ENCODE measurements at places on chromosomes 16 and 17.

DNA sequence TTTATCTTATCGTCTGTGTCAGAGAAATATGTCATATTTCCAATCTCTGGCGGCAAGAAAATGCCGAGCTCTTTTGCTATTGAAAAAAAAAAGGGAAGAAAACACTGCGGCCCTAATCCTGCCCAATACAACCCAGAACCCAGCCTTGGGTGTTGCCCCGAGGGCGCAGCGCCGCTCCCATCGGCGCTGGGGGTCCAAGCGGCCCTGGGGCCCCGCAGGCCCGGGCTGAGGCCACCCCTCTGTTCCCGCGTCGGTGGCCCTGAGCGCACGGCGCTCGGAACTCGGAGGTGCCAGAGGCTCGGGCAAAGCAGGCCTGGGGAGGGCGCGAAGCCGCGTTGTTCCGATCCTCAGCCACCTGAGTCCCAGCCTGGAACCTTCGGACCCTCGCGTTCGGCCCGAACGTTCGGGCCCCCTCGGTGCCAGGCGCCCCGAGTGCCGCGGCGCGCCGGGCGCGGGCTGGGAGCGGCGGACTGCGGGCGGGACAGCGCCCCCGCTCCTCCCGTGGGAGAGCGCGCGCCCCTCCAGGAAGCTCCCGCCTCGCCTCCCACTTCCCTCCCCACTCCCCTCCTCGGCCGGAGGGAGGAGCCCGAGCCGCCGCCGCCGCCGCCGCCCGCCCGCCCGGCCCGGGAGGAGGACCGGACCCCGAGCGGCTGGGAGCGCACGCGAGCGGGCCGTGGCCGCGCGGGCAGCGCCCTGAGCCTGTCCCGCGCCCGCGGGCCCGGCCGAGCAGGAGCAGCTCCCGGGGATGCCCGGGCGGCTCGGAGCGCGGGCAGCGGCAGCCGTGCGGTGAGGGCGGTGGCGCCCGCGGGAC lies at the start of gene CPNE2:
Gene CPNE2 (plus strand): TSS at position 609 of the 811 bp plus-strand sequence. CDS start 18,160 bp downstream, outside the sequence.
- no peak for DNase-seq

GRCh38 chr17:38926293-38927070 lies 1.1 kb downstream of the LASP1NB start:
- no peak for DNase-seq

GRCh38 chr17:5446786-5447185 lies 7.8 kb upstream of the C1QBP start:
- no peak for DNase-seq

DNA sequence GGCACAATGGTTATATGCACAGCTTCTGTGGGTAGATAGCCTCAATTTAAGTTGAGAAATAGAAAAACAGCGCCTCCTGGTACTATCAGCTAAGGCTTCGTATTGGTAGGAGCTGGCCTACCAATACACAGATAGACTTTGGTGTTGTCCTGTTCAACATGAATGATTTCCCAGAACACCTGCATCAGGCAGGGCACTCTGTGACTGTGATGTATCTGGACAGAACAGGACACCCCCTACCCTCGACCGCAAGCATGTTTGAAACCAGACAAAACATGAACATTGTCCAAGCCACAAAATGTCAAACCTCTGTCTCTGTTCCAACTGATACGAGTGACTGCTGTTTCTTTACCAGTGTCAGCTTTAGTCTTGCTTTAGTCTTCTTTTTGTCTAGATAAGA lies 144.9 kb downstream of the HAPSTR1 start:
- no peak for DNase-seq

DNA sequence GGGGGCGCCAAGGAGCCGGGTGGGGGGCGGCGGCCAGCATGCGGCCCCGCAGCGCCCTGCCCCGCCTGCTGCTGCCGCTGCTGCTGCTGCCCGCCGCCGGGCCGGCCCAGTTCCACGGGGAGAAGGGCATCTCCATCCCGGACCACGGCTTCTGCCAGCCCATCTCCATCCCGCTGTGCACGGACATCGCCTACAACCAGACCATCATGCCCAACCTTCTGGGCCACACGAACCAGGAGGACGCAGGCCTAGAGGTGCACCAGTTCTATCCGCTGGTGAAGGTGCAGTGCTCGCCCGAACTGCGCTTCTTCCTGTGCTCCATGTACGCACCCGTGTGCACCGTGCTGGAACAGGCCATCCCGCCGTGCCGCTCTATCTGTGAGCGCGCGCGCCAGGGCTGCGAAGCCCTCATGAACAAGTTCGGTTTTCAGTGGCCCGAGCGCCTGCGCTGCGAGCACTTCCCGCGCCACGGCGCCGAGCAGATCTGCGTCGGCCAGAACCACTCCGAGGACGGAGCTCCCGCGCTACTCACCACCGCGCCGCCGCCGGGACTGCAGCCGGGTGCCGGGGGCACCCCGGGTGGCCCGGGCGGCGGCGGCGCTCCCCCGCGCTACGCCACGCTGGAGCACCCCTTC lies 484 bp downstream of the FZD2 start:
- no peak for DNase-seq

DNA sequence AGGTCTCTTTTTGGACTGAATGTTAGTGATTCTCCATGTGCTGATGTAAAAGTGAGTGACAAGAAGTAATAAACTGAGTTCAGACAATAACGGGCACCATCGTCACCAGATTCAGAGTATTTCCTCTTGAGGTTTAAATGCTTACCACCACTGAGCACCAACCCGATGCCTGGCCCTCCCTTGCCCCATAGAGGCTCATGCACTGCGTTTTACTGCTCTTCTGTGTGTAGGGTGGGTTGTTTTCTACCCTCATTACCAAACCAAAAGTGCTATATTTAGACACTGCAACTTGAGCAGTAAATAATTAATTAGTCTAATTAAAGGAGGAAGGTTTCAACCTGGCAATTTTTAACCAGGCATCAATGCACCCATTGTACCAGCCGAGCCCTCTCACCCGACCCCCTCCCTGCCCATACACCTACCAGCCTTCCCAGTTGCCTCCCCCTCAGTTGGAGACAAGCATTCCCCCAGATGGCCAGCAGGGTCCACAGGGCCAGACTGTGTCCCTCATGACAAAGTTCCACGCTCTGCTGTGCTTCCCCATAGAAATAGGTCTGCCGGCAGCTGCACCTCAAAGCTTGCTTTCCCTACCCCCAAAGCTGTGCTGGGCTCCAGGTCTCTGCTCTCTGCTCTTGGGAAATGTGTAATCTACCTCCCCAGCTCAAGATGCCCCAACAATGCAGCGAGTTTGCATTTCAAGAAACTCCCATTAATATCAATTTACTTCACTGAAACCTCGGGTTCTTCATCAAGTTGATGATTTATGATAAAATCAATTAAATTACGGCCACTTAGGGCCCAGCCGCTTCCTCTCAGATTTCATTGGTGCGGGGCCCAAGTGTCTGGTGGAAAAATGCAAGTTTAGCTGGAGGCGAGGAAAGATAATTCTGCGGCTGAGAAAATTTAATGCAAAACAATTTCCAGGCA lies 16.0 kb downstream of the HOXB4 start:
- no peak for DNase-seq

DNA sequence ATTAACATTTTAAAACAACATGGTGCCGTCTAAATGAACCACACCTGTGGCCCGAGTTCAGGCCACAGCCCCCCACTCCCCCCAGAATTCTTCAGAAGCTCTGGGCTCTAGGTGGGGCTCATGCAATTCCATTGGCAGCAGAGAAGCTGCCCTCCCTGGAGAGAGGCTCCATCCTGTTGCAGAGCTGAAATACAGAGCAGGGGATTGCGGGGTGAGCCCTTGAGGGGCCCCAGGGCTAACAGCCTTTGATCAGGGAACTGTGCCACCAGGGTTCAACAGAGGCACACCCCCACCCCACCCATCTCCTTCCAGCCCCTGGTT lies 69.3 kb downstream of the ABR start:
- no peak for DNase-seq

DNA sequence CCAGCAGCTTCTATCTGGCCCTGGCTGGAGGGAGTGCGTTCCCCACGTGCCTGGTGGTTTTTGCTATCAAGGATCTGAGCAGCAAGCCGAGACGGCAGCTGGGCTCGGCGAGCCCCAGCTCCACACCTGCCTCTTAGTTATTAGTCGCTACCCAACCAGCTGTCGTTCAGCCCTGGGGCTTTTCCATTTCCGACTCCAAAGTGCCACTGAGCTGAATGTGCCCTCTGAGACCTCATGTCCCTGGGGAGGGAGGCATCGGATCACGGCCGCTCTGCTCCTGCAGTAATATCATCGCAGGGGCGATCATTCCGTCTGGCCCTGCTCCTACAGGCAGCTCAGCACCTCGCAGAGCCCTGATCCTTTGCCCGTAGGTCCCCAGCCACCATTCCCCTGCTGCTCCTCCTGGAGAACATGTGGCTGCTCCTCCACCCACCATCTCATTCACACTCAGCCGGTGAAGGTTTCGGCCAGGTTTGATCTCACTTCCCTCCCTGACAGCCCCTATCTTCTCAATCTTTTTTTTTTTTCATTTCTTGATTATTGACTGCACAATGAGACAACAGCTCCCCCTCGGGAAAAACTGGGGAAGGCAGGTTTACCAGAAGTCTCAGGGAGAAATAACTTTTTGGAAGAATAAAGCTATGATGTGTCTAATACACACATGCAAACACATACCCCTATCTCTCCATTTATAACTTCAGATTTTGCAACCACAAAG lies 86.7 kb downstream of the ZFHX3 start:
- no peak for DNase-seq

- DNase-seq, result no peak
Observed at GRCh38 chr17:5080591-5080990, 2.3 kb downstream of the ZFP3 start.

GRCh38 chr16:11679941-11680911 lies 12.0 kb downstream of the SNN start:
- DNase-seq, result no peak

GRCh38 chr16:83453977-83454376 lies 353.8 kb upstream of the HSBP1 start:
- no peak for DNase-seq

DNA sequence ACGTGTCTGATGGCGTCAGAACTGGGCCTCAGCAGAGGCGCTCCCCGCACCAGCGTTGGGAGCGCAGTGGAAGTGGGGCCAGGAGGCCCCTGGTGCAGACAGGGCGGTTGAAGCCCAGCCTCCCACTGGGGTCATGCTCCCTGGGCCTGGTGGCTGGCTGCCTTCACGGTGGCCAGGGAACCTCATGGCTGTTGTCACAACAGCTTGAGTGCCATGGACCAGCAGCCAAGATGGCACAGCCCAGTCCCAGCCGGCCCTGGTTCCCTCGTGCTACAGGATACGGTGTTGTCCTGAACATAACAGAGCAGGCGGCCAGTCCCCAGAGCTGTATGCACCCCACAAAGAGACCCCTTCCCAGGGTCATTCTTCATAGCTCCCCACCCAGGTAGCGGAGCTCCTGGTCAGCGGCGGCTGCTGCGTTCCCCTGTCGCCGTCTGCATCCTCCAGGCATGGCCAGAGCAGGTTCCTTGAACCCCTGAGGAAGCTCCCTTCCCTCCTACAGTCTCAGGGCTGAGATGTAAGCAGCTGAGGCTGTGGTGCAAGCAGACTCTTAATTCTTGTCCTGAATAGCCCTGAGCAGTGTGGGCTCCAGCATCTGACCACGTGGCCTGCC lies 29.7 kb downstream of the NME3 start:
- DNase-seq, result no peak

DNA sequence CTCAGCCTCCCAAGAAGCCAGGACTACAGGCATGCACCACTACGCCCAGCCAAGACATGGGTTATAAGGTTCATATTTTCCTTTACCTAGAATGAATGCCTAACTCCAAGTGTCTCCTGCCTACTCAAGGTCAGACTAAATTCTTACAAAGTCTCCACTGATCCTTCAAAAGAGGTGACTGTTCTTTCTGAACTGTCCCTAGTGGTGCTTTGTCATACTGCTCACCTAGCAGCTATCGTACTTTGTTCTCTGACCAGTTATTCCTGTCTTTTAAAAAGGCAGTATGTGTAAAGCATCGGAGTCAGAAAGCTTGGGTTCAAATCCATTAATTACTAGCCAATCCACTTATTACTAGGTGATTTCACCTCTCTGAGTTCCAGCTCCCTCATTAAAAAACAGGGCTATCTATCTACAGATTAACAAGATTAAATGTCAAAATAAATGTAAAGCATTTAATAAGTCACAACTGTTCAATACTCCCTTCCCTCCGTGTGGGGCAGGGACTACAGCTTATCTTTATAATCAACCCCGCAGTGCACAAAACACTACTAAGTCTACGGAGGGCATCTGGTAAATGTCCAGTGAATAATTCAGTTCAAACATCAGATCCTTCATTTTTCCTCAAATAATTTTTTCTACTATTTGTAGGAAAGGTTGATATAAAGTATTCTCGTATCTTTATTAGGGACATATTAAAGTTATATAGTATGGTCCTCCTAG lies 20.0 kb upstream of the ITGA2B start:
- no peak for DNase-seq

DNA sequence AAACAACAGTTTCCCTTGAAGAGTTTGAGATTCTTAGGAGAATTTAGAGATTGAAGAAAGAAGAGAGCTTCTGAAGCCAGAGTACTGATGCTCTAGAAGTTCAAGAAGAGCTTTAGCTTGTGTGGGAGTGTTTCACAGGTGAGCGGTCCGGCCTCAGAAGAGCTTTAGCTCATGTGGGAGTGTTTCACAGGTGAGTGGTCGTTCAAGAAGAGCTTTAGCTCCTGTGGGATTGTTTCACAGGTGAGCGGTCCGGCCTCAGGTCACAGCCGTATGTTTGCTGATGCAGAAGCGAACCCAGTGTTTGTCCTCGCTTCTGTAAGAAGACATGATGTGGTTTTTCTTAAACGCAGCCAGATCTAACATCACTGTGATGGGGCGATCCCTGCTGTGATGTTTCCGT lies 76.4 kb downstream of the SEC14L1 start:
- DNase-seq, result no peak

DNA sequence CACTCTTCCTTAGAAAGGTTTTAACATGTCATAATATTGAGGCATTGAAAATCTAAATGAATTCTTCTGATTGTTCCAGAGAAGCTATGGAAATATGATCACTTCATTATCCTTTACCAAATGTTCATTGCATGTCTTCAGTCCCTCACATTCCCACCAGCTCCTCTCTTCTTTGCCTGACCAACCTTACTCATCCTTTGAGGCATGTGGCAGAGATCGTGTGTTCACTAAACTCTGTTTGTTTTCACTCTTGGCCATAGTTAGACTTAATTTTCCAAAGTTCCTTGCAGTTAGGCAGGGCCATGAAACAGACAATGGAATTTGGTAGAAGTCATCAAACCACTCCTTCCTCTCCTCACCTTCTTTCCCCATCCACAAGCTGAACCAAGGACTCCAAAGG lies 266.5 kb upstream of the HSBP1 start:
- no peak for DNase-seq

- no peak for DNase-seq
Observed at GRCh38 chr17:5861854-5862253, 208.3 kb upstream of the WSCD1 start.

DNA sequence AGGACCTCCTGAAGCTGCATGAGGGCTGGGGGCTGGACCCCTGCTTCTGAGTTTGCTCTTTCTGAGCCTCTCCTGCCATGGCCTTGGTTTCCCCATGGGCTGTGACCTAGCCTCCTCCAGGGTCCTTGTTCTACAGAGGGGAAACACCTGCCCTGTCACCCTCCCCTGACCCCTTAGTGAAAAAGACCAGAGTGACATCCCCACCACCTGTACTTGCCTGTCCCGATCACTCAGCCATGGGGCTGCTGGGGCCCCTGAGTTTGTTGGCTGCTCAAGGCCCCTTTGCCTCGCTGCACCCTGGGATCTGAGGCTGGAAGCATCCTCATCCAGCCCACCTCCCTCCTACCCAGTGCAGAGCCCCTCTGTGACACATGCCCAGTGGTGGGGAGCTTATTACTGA lies 800 bp downstream of the NOD2 start:
- DNase-seq, result no peak

Data from smooth muscle cell of the brain vasculature (primary cell).